Renal cortical epithelial cell (primary cell): ENCODE measurements at places on chromosomes 6 and 20.

- DNase-seq, result peak; percentile 66
These were observed 377.0 kb upstream of the NOX3 start for GRCh38 chr6:155832596-155832995.

DNA sequence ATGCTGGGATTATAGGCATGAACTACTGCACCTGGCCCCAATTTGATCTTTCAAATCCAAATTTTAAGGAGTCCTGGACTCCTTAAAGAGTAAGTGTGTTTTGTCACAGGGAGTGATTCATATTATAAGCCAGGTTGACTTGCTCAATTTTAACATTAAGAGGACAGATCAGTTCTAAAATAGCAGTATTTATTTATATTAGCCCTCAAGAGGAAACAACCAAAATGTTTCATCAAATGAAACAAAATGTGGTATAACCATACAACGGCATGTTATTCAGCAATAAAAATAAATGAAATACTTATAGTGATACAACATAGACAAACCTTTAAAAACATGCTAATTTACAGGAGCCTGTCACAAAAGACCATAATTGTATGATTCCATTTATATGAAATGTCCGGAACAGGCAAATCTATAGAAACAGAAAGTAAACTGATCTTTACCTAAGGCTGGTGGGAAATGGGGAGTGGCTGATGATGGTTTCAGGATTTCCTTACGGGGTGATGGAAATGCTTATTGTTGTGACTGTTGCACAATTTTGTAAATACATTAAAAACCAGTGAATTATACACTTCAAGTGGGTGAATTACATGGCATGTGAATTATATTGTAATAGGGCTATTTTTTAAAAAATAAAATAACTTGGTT is 637.4 kb downstream of the MMUT start:
- DNase-seq, result no peak

- DNase-seq, result no peak
These were observed 131.1 kb downstream of the ATXN1 start for GRCh38 chr6:16630026-16630643.

DNA sequence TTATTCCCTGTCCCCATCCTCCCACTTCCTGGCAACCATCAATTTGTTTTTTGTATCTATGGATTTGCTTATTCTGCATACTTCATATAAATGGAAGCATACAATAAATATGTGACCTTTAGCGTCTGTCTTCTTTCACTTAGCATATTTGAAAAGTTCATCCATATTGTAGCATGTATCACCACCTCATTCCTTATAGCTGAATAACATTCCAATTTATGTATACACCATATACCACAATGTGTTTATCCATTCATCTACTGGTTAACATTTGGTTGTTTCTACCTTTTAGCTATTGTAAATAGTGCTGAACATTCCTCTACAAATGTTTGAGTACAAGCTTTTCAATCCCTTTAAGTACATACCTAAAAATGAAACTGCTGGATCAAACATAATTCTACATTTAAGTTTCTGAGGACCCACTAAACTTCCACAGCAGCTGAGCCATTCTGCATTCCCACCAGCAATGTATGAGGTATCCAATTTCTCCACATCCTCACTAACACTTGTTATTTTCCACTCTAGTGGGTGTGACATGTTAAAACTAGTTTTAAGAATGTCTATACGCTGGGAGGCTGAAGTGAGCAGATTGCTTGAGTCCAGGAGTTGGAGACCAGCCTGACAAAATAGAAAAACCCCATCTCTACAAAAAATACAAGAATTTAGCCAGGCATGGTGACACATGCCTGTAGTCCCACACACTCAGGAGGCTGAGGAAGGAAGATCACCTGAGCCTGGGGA is 32.9 kb downstream of the NUDT3 start:
- DNase-seq, result no peak

- DNase-seq, result no peak
These were observed 266.4 kb downstream of the TINAG start for GRCh38 chr6:54574671-54575070.

GRCh38 chr20:40997116-40997515 is 31.5 kb upstream of the TOP1 start:
- DNase-seq, result no peak

DNA sequence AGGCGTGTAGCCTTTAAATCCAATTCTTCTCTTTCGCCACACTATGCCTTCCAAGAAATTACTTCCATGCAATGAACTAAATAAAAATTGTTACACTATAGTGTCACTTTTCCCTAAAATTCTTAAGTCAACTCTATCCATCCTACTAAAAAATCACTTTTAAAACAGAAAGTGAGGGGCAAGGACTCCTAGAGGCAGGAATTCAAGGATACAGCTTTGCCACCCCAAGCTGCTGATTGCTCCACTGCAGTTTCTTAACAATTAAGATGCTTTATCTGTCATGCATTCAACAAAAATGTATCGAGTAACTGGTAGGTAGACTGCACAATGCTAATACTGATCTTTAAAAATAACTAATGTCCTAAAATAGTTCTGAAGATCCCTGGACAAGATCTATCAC is 4.3 kb downstream of the MCM9 start:
- peak; percentile 4 for DNase-seq

- no peak for DNase-seq
These were observed 125.9 kb upstream of the INSM1 start for GRCh38 chr20:20241976-20242375.

- DNase-seq, result no peak
These were observed 392.4 kb downstream of the BMP2 start for GRCh38 chr20:7159903-7160302.

DNA sequence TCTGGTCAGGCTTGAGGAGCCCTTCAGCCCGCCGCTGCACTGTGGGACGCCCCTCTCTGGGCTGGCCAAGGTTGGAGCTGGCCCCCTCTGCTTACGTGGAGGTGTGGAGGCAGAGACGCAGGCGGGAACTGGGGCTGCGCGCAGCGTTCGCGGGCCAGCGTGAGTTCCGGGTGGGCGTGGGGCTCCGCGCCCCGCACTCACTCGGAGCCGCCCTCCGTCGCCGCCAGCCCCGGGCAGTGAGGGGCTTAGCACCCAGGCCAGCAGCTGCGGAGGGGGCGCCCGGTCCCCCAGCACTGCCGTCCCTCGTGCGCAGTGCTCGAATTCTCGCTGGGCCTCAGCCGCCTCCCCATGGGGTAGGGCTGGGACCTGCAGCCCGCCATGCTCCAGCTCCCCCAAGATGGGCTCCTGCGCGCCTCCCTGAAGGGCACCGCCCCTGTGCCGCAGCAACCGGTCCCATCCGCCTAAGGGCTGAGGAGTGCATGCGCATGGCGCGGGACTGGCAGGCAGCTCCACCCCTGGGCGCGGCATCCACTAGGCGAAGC is 695.9 kb downstream of the EPHA7 start:
- DNase-seq, result no peak

GRCh38 chr20:54228841-54229240 is 21.0 kb downstream of the PFDN4 start:
- DNase-seq, result peak; percentile 32

GRCh38 chr6:154481521-154482013 is 28.9 kb downstream of the CNKSR3 start:
- no peak for DNase-seq

DNA sequence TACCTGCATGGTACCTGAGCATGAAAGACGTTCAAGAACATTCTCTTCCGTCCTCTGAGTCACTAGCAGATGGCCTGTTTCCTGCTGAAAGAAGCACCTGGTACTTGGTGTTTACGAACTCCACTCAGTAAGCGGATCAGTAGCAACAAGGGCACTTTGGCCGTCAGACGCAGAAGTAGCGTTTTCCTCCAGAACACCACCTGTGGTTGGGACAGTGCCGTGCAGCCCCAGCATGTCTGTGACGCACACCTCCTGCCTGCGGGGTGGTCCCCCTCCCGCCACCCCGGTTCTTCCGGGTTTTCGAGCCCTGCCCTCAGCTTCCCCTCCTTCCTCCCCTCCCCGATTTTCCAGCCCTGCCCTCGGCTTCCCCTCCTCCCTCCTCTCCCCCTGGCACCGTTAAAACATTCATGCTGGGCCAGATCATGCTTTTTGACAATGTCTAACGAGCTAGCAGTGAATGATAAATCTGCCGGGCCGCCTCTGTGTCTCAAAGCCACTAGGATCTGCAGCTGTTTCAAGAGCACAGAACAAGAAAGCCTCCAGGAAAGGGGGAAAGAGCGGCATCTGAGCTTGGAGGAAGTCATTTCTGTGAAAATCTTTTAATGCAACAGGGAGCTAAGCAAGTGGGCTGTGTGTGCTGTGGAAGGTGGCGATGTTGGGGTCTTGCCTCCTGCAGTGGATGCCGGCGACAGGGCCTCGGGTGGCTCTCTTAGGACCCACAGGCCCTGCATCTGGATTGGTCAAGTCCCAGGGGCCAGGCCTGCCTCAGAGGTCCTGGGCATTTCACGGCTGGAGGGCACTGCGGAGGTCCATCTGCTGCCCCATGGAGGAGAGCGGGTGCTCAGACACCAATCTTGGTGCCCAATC is 207.9 kb downstream of the ERMARD start:
- DNase-seq, result peak; percentile 19

GRCh38 chr6:75344455-75344854 is 59.9 kb upstream of the TMEM30A start:
- DNase-seq, result no peak
